ENCODE measurements at places on chromosomes 7 and 10.

DNA sequence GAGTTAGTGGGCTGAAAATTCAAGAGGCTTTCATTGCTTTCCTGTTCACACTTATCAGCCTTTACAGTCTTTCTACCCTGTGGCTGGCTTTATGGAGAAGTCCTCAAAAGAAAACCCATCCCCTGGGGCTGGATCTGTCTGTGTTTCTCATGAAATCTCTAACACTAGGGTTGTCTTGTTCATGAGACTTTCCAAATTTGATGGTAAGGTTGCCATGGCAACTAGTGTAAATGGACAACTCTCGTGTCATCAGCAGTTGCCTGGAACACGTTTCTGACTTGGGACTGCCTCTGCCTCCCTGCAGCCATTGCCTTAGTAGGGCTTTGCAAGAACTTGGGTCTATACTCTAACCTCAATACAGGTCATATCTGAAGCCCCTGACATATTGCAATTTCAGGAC is 35.8 kb upstream of the PLPP4 start:
- no peak for DNase-seq

GRCh38 chr7:84226759-84227158 is 32.2 kb upstream of the SEMA3A start:
- DNase-seq: no peak

DNA sequence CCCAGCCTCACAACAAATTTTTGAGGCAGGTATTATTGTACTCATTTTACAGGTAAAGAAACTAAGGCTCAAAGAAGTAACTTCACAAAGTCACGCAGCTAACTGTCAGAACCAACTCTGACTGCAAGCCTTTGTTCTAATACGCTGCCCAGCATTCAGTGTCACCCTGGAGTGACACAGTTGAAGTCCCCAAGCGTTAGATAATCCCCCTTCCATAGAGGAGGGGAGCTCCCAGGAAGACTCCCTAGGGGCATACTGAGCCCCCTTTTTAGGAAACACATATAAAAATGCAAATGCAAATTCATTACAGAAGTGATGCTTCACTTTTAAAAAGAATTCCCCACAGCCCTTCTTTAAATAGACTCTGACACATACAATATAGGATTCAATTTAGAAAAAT is 101.0 kb upstream of the MACROH2A2 start:
- DNase-seq: no peak

DNA sequence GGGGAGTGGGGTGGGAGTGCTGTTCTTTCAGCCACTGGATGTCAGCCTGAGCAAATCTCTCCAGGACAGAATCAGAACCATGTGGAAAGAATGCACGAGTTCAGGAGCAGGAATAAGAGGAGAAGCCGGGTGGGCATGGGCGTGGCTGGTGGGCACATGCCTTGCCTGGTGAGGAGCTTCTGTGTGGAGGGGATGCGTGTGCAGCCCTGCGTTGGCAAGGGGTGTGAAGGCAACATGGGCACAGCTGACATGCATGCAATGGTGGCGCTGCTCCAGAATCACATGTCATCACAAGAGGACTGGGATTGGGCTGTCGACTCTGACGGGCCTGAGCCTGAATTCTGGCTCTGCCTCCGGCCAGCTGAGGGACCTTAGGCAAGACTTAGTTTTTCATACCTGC is 162.1 kb downstream of the ADAM12 start:
- no peak for DNase-seq

- no peak for DNase-seq
Observed at GRCh38 chr7:25238066-25238725, 9.9 kb upstream of the NPVF start.

DNA sequence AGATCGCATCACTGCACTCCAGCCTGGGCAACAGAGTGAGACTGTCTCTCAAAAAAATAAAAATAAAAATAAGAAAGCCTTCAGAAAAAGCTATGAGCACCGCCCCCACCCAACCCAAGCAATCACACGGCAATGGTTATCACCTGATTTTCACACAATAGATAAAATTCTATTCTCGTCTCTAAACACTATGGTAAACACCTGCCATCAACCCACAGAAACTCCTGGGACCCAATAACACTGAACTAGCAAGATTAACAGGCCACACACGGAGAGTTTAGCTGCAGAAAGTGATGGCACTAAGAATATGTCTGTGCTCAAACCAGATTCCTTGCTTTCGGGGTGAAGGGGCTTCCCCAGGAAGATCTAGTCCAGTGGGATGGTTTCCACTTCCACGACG is 173.8 kb downstream of the DIP2C start:
- DNase-seq: no peak

DNA sequence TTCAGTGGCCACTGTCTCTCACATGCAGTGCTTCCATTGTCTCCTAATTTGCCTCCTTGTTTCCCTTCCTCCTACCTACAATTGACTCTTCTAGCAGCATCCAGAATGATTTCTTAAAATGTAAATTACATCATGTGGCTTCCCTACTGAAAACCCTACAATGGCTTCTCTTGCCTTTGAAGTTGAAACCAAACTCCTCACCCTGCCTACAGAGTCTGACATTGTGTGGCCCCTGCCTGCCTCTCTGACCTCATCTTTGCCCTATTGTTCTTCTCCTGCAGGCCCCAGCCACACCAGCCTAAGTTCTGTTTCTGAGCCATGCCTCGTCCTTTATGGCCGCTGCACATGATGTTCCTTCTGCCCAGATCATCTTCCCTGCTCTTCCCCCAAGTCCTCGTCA is 35.8 kb upstream of the CDK1 start:
- DNase-seq: no peak

- no peak for DNase-seq
Observed at GRCh38 chr7:55212838-55213237, 152.3 kb upstream of the LANCL2 start.

DNA sequence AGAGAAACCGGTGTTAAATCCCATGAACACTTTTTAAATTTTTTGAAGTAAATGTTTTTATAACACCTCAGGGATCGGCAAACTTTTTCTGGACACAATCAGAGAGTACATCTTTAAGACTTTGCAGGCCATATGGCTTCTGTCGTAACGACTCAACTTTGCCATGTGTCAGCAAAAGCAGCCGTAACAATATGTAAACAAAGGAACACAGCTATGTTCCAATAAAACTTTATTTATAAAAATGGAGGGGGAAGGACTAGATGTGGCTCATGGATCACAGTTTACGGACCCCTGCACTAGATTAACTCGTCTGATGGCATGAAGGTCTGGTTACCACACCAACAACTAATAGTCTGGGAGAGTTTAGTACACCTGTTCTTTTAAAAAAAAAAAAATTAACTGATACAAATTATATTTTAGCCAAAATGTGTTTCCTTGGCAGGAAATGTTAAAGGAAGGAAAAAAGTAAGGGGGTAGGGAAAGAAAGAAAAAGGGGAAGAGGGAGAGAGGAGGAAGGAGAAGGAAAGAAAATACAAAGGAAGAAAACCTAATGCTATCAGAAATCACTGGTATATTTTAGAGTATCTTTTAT is 50.2 kb downstream of the ABI1 start:
- no peak for DNase-seq

DNA sequence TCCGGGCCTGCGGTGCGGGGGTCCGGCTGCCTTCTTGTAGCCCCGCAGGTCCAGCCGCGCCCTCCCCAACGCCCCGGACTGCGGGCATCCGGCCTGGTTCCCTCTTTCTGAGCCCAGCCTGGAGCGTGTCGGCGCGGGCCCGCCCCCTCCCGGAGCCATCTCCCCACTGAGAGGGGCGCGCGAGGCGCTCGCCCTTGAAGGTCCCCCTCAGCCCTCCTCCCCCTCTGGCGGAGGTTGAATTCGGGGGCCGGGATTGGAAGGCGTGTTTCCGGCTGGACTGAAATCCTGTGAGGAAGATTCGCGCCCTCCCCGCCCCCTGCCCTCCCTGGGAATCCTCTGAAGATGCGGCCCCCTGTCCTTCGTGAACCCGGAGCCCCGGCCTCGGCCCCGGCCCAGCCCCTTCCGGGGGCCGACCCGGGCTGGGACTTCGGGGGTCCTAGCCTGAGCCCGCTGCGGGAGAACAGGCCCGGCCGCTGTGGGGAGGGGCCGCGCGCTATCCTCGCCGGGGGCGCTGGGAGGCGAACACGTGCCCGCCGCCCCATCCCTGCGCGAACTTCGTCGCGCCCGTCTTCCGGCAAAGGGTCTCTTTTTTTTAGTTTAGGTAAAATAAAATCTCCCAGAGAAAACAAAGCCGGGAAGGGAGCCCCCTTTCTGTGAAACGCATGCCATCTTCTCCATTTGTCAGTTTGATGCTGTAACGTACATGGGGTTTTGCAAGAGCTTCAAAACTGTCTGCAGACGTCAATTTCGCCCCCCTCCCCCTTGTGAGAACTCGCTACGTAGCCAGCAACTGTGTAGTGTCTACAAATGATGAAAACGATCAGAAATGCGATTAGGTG is 636 bp downstream of the PDCD4 start:
- DNase-seq: no peak

- DNase-seq: no peak
Observed at GRCh38 chr10:12140038-12140437, 10.6 kb downstream of the SEC61A2 start.

DNA sequence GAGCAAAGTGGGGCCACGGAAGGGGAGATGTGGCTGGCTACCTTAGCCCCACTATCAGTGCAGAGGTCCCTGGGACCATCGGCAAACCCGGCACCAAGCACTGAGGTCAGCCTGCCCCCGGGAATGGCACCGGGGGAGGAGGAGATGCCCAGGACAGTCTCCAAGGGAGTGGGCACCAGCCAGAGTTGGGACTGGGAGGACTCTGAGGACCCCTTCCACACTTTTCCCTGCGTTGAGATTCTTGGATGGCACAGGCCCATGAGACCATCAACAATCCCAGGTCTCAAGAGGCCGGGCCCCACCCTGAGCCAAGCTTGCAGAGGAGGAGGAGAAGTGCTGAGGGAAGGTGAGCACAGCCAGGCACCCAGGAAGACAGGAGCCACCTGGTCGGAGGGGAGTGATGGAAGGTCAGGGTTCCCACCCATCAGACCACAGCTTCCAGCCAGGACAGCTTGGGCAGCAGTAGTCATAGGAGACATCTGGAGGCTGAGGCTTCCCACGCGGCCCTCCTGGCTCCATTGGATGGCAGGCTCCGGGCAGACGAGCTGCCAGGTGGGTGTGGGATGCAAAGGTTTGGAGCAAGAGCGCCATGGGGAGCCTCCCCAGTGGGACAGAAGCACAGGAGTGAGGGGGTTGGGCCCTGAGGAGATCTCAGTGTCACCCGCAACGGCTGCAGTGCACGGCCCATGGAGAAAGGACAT is 2.6 kb upstream of the OPN4 start:
- DNase-seq: no peak
